ENCODE measurements at places on chromosomes 13 and 19.

GRCh38 chr13:29888306-29888705, 37.9 kb upstream of the UBL3 start:
- peak; percentile 57 for ATAC-seq

DNA sequence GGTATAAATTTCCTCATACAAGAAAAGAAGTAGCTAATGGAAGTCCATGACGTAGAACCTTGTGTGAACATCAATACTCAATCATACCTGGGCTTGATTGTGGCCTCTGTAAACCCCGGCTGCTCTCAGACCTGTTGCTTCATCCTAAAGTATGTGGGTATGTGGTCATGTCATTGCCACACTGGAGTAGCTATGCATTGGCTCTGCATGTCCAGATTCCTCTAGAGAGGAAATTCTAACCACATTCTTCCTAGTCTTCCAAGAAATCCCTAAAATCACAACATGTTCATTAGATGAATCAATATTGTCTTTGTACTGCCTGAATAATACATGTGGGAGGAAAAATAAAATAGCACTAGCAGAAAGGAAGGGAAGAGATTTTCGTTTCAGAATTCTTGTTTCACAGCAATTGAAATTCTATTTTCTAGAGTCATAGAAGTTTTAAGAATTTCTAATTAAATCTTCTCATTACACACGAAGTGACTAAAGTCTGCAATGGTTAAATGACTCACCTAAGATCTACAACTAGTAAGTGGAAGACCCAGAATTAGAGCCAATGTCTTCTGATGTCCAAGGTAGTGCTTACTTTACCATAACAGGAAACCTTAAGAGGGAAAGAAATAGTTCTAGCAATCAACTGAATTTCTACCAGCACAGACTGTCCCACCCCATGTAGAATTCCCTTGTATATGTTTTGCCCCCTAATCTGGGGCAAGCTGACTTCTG, 28.0 kb downstream of the RXFP2 start:
- ATAC-seq: no peak

DNA sequence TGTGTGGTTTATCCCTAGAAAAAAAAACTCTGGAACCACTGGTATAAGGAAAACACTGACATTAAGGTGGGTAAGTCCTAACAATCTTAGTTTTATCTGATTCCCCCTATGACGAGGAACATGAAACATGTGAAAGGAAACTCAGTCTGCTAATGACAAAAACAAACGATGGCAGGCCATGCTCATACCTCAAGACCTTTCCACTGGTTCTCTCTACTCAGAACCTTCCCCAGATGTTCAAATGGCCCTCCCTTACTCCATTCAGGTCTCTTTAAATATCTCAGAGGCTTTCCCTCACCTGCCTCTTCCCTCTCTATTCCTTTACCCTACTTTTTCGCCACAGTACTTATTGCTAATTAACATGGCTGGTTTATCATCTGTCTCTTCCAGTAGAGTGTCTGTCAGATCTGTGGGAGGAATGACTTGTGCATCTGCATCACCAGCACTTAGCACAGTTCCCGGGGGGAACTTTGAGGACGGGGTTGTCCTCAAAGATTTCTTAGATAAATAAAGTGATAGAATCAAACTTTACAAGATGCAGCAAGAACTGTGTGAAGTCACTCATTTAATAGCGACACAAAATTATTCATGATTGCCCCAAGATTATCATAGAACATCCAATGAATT, 1.5 kb downstream of the TUBGCP3 start:
- no peak for ATAC-seq

- ATAC-seq: no peak
These were observed 432.3 kb downstream of the SLITRK6 start for GRCh38 chr13:85366759-85367417.

GRCh38 chr19:55041627-55042343, 3.7 kb upstream of the GP6 start:
- no peak for ATAC-seq

DNA sequence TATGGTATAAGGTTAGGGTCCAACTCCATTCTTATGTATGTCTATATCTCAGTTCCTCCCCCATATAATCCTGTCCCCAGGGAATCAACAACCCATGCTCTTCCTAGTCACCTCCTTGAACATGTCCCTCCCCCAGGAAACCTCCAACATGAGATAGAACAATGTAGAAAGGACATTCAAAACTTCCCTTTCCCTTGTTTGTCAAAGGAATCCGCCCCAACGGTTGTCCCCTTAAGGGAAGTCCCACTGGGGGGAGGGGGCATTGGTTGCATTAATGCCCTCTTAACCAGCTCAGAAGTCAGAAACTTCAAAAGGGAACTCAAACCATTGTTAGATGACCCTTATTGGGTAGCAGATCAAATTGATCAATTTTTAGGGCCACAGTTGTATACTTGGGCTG, 6.8 kb upstream of the ZNF561 start:
- no peak for ATAC-seq

DNA sequence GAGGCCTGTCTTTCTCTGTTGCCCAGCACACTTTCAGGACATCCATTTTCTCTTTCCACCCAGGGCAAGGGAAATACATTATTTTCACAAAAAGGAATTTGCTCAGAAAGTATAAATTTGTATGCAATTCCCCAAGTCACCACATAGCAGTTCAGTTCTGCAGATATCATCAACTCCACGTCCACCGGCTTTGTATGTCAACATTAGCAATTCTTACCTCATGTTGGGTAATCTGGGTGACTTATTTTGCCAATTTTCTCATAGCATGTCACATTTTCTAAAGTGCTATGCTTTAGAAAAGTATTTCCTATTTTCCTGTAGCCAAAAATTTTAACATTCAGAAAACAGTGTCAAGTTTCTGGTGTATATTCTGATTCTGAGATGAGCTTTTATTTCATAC, 501.8 kb downstream of the EFNB2 start:
- no peak for ATAC-seq

DNA sequence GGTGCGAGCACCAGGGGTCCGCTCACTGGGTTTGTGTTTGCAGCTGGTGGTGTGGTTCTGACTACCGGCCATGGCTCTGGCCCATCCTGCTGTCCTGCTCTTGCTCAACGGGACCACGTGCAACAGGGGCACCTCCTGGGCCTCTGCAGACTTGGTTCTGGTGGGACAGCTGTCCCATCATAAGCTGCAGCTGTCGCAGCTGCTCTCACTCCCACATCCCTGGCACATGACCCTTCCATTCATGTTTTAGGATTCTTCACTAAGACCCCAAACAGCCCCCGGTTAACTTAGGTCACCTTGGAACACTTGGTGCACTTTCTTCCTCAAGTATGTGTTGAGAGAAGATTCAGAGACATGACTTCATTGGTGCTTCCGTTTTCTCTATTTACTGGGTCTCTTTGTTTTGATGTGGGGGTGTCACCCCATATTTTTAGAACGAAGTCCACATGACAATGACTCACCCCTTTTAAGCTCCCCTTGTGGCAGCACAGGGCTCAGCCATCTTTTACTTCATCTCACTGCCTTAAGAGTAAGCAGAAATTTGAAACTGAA, 68.4 kb upstream of the ARHGEF7 start:
- peak; percentile 26 for ATAC-seq

- no peak for ATAC-seq
These were observed 7.1 kb downstream of the COMMD6 start for GRCh38 chr13:75530549-75530961.

GRCh38 chr19:16919496-16919895, 30.7 kb downstream of the F2RL3 start:
- ATAC-seq: no peak

GRCh38 chr19:3065675-3066357, 3.5 kb upstream of the TLE5 start:
- ATAC-seq: no peak

GRCh38 chr19:49133621-49134454, 14.5 kb downstream of the PPFIA3 start:
- ATAC-seq: peak; percentile 63

GRCh38 chr13:83943530-83944279, 61.4 kb upstream of the SLITRK1 start:
- ATAC-seq: no peak
